Amniotic stem cell (primary cell): ENCODE measurements at places on chromosomes 1 and 21.

DNA sequence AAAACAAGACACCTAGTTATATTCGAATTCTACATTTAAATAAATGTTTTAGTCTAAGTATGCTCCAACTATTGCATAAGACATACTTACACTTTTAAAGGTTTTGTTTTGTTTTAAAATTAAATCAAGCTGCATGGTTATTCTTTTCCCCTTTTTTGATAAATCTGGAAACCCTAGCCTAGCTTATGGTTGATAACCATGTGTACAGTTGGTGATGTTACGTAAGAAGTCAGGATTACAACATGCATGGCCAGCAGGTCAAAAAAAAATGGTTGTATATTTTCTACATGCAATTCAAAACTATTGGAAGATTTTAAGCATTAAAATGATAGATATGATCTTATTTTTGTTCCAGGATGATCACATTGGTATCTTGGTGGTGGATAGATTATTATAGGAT, 1600.6 kb downstream of the PLA2G4A start:
- DNase-seq: no peak

- DNase-seq: peak; percentile 82
These were observed at the start of gene HMGCL for GRCh38 chr1:23825076-23825761. TSS of gene HMGCL (minus strand) at chr1:23825429. CDS start at chr1:23825415, 14 bp downstream.

DNA sequence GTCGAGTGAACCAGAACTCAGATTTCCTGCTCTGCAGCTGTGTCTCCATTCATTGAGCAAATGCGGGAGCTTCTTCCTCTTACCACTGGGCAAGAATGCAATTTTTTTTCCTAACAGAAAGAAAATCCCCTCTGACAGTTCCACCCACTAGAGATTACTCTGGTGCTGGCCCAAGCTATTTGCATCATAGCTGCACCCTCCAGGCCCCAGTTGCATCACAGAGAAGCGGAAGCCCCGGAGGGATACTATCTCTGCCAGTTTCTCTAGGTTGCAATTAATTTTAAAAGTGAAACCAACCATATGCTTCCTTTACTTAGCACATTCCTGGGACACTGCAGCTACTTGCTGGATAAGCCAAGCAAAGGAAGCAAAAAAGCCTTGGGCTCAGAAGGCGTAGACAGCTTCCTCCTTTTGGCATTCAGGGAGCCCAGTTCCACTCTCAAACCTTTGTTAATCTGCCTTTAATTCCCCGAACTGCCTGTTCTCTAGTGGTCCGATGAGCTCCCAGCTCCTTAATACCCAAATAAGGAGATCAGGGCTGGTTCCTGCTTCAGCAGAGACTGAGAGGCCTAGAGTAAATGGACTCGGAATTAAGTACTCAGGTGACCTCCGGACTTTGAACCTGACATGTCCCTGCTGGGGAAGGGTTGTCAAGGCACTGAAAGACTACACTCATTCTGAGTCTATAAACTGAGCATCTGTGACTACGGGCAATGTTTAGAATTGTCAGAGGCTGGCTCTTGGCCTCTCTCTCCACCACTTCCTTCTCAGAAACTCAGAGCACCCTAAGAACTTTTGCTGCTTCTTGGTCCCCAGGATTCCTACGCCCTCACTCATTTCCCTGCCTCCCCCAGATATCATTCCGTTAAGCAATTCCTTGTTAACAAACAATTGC, 72.5 kb upstream of the TNFSF18 start:
- DNase-seq: peak; percentile 74

- DNase-seq: no peak
These were observed 119.9 kb downstream of the FASLG start for GRCh38 chr1:172778456-172779455.

DNA sequence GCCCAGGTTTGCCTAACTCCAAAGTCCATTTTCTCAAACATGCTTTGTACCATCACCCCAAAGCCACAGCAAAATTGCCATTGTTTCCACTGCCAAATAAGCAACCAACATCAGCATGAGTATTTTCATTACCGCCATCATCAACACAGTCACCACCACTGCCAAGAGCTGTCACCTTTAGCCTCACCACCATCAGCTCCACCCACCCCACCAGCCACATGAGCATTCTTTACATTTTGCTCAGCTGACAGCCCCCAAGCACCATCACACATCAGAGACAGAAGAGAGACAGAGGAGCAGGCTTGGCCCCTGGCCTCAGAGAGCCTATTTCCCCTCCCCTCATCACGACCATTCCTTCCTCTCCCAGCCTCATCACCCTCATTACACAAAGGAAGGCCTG, 42.7 kb downstream of the TAS1R2 start:
- no peak for DNase-seq

DNA sequence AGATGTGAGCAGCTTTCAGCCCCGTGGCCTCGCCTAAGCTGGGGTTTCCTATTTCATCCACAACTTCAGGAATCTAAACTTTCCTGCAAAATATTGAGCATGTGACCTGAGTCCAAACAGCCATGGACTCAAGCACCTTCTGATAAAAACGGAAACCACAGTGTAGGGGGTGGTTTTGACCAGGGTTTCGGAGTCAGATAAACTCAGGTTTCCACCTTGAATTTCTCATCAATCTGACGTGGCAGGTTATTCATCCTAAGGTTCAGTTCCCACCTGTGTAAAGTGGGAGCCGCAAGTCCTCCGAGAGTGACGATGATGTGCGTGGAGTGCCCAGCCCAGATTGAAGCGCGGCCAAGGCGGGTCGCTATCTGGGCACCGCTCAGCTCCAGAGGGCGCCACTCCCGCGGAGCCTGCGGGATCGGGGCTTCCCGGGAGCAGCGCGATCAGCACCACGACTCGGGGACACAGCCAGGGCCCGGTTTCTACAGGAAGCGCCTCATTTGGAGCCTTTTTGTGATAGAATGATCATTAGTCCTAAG, 871 bp upstream of the ETS2 start:
- no peak for DNase-seq

GRCh38 chr21:20592463-20592862, 405.7 kb upstream of the NCAM2 start:
- DNase-seq: no peak

DNA sequence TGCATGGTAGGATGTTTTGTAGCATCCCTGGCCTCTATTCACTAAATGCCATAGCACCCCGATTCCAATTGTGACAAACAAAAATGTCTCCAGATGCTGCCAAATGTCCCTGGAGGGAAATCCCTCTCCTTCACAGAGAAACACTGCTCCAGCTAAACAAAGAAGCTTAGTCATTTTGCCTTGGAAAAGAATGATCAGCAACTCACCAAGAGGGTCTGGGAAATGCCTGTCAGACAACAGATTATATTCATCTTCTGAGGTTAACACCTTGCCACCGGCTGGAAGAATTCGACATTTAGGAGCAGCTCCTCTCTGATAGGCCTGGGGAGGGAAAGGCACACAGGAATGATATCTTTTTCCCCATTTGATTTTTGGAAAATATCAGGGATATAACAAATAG, 84.4 kb downstream of the NIBAN1 start:
- DNase-seq: no peak

- no peak for DNase-seq
These were observed 149.4 kb downstream of the NFIA start for GRCh38 chr1:61231795-61232194.

DNA sequence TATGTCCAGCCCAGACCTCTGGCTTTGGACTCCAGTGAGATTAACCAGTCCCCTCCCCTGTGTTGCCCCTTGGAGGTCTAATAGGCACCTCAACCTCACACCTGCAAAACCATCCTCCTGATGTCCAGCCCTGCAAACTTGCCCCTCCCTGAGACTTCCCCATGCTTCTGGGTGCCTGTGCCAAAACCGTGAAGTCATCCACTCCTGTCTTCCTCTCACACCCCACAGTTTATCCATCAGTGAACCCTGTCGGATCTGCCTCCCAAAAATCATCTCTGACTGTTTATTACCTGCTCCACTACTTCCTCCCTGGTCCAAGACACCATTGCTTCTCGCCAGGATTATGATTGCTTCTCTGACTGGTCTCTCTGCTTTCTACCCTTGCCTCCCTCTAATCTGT, 31.7 kb upstream of the PADI1 start:
- DNase-seq: no peak

DNA sequence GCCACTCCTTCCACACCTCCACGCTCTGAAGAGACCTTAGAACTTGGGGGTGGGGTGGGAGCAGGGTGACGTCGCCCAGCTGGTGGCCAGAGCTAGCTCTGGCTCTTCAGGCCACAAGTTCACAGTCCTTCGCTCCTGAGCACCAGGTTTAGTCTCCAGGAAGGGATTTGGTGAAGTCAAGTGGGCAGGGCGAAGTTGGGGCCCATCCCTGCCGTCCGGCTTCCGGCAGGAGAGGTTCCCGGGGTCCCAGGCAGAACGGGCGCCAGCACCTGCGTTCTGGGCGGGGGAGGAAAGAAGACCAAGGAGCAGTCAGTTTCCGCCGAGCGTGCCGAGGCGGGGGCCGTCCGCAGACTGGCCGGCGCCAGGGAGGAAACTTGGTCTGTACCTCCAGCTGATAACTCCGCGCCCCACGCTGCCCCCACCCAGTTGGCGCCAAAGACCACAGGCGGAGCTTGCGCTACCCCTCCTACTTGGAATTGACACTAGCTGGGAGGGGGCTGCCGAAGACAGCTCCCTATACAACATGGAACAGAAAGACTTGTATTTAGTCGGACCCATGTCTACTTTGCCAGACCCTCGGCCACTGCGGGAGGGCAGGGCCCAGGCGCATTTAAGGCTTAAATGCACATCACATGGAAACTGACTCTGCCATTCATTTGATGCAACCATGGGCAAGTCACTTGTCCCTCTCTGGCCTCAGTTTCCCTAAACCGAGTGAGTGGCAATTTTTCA, 995 bp downstream of the ID3 start:
- DNase-seq: no peak
